ENCODE measurements at places on chromosomes 7 and 10.

DNA sequence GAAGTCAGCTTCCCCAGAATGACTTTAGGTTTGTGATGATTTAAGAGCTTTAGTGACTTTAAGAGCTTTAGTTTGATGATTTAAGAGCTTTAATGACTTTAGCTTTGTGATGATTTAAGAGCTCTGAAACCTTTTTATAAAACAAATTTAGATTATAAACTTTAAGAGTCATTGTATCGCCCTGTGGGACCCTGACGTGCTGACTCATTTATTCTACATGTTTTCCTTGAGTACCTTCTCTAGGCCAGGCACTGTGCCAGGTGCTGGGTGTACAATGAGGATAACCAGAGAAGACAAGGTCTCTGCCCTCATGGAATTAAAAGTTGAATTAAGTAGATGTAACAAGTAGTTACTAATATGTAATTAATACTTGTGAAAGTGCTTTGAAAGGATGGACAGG, 45.4 kb downstream of the CNNM1 start:
- no peak for DNase-seq

- no peak for DNase-seq
Measured at GRCh38 chr7:39355664-39356063, 210.5 kb upstream of the YAE1 start.

DNA sequence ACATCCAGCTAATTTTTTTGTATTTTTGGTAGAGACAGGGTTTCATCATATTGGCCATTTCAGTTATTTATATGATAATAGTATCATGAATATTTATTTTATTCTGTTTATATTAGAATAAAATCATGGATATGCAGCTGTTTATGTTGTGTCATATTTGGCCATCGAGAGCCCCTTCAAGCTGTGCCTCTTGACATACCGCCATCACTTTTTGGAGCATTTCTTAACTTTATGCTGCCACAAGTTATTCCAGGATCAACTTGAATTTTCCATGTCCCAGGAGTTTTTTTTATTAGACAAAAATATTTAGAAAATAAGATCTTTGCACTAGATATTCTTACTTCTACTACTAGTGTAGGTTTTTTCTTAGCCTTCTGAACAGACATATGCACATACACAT, 1067.0 kb upstream of the LRRTM3 start:
- no peak for DNase-seq

DNA sequence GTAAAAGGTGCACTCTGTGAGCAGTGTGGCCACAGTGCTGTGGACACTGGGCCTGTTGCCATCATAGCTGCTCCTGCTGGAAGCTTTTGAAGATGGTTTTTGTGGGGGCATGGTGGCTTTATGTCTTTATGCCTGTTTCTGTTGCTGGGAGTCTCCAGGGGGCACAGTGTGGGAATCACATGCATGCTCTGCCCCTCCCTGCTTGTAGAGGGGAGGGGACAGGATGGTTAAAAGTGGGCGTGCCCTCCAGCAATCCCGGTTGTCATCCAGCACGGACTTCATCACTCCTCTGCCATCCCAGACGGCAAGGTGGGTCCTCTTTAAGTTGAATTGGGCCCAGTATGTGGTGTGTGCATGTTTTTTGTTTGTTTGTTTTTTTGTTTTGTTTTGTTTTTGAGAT, 20.2 kb downstream of the OGDH start:
- DNase-seq: no peak

- no peak for DNase-seq
Measured at GRCh38 chr10:129933456-129934092, 30.5 kb downstream of the EBF3 start.

DNA sequence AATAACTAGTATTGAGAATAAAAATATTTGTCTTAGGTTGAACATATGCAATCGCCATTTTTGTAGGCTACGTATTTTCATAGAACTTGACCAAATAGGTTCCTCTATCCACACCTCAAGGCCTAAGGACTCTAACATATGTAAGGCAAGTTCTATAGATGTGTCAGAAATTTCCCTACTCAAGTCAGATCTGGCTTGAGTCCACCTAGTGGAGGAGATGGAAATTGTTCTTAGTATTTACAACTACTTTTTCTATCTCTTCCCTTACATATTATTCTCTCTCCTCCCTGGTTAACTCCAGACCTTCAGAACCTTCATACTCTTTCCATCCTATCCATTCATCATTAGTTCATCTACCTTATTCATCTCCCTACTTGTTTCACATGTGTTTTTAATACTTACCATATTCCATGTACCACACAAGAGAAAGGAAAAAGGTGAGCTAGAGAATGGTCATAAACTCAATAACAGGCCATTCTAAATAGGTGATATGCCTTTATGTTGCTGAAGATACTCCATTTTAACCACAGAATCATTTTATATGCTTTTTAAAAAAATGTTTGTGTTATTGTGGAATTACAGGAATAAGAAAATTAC, 174.5 kb upstream of the HDAC9 start:
- no peak for DNase-seq

GRCh38 chr7:130491841-130492522, at the start of gene MEST:
MEST (plus strand) TSS chr7:130492085; CDS start chr7:130492314, 229 bp downstream.
- no peak for DNase-seq

DNA sequence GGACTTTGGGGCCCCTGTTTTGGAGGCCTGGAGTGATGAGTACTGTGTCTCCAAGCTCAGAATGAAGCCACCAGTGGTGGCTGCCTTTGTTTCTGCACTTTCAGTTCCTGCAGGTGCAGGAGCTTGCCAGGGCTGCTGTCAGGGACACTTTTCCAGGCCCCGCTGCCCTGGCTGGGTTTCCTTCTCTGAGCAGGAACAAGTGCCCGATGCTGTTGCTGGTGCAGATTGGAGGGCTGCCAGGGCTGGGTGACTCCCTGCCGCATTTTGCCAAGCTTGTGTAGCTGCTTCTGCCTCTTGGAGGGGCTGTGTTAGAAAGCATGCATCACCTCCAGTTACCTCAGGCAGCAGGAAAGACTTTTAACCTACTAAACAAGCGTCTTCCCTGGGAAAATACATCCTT, 211.1 kb downstream of the MGMT start:
- DNase-seq: no peak

GRCh38 chr10:131480066-131480465, 168.5 kb upstream of the TCERG1L start:
- DNase-seq: no peak
